Neural progenitor cell (in vitro differentiated cells): ENCODE measurements at places on chromosomes 6 and 20. TPM values are rescaled to one million over a fixed set of nuclear protein-coding genes. Genes with fewer than 3 reads are reported as not detected.

The MEI4 gene
- total RNA-seq, result 1.0 TPM in 2 replicates

DNA sequence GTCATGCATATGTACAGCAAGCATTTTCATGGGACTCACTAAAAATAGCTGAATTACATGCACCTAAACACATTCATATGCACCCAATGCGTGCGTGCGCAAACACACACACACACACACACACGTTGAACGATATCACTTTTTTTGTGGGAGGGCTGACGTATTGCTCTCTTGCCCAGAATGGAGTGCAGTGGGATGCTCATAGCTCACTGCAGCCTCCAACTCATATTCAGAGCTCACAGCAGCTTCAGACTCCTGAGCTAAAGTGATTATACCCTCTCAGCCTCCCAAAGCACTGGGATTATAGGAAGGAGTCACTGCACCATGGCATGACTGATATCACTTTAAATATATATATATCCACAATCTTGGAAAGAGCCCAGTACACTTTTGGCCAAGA is 620.4 kb upstream of the MANEA start:
- no peak overlapping the region for H3K4me3 ChIP-seq
- peak; percentile 7 for DNase-seq
- H3K36me3 ChIP-seq, result no peaks in the 10 kb centered on the region
- no peak overlapping the region for H3K27ac ChIP-seq

GRCh38 chr6:43189776-43190304 is 7.8 kb downstream of the CUL9 start:
- DNase-seq, result no peak
- no peak overlapping the region for H3K4me3 ChIP-seq
- peaks cover 3% of the 10 kb centered on the region for H3K36me3 ChIP-seq
- H3K27ac ChIP-seq, result no peak overlapping the region
- H3K27me3 ChIP-seq, result no peaks in the 10 kb centered on the region
- H3K4me1 ChIP-seq, result no peaks in the 10 kb centered on the region

DNA sequence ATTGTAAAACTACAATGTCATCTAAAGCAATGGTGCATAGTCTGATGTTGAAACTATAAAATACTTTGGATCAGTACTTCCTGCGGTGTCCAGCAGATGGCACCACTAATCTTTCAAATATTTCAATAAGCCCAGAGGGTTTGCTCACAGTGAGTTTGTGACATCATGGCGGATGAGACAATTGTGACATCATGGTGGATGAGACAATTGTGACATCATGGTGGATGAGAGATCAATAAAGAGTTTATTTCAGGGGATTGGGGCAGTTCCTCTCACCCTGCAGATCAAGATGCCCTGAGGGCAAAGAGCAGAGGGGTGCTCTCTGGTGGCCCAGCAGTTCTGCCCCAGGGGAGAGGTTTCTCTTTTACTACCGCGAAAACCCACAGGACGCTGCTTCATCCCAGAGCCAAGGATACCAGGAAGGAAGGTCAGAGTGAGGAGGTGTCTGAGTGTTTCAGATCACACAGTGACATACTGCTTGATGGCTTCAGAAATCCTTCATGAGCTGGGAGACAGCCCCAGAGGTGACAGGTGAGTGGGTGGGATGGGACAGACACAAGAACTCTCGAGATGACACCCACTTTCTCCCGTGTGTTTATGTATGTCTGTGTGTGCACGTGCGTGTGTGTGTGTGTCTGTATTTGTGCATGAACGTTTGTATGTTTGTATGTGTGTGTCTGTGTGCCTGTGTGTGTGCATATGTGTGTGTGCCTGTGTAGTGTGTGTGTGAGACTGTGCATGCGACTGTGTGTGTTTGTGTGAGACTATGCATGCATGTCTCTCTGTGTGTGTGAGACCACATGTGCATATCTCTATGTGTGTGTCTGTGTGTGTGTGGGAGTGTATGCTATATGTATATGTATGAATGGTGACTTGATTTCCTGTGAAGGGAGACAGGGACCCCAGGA is 7.3 kb upstream of the ULBP2 start:
- DNase-seq, result peak; percentile 68
- no peak overlapping the region for H3K4me3 ChIP-seq
- H3K36me3 ChIP-seq, result no peaks in the 10 kb centered on the region
- H3K4me1 ChIP-seq, result peaks cover 5% of the 10 kb centered on the region
- H3K27ac ChIP-seq, result no peak overlapping the region
- peaks cover 100% of the 10 kb centered on the region for H3K27me3 ChIP-seq

DNA sequence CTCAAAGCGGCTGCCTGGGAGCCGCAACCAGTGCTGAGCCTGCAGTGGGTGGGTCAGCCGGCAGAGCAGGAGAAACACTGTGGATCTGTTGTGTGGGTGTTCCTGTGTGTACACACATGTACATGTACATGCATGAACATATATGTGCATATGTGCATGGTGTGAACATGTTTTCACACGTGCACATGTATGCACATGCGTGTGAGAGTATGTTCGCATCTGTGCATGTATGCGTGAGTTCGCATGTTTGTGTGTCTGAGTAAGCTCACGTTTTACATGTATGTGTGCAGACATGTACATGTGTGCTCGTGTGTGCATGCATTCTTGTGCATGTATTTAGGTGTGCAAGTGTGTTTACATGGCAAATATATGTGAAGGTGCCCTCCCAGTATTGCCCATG is 302.6 kb downstream of the CDH4 start:
- no peaks in the 10 kb centered on the region for H3K36me3 ChIP-seq
- no peak for DNase-seq
- H3K4me1 ChIP-seq, result peaks cover 6% of the 10 kb centered on the region
- no peak overlapping the region for H3K4me3 ChIP-seq
- no peaks in the 10 kb centered on the region for H3K27me3 ChIP-seq

The ADAM33 gene
- 7.0 and 18.9 TPM in 2 replicates for total RNA-seq

GRCh38 chr6:166003569-166003968 is 164.1 kb downstream of the TBXT start:
- no peak overlapping the region for H3K4me3 ChIP-seq
- DNase-seq, result peak; percentile 36
- peaks cover 50% of the 10 kb centered on the region for H3K27me3 ChIP-seq
- H3K4me1 ChIP-seq, result peaks cover 29% of the 10 kb centered on the region
- H3K27ac ChIP-seq, result no peak overlapping the region
- H3K36me3 ChIP-seq, result no peaks in the 10 kb centered on the region

DNA sequence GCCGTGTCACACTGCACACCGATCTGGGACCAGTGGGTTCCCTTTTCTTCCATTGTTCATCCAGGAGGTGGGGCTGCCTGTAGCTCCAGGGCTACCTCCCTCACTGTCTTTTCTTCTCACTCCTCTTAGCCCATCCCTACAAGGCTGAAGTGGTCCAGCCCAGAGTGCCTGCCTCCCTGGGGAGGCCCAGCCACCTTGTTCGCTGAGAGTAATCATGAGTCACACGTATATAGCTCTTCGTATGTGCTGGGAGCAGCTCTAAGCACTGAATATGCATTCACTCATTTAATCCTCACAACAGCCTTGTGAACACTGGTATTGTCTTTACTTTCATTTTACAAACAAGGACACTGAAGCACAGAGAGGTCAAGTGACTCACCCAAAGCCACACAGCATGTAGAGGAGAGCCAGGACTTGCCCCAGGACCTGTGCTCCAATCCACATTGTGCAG is 14.7 kb upstream of the CCDC167 start:
- H3K36me3 ChIP-seq, result no peaks in the 10 kb centered on the region
- H3K4me1 ChIP-seq, result peaks cover 56% of the 10 kb centered on the region
- no peak for DNase-seq
- H3K4me3 ChIP-seq, result no peak overlapping the region

The HLA-DQA1 gene
- not detected in 2 replicates for total RNA-seq

- H3K36me3 ChIP-seq, result no peaks in the 10 kb centered on the region
- no peaks in the 10 kb centered on the region for H3K27me3 ChIP-seq
- DNase-seq, result no peak
Measured at GRCh38 chr6:3293271-3294155, 34.8 kb downstream of the PSMG4 start.

- no peak overlapping the region for H3K4me3 ChIP-seq
- no peaks in the 10 kb centered on the region for H3K27me3 ChIP-seq
- no peaks in the 10 kb centered on the region for H3K36me3 ChIP-seq
- no peak for DNase-seq
Measured at GRCh38 chr6:43434001-43434840, 6.9 kb downstream of the ABCC10 start.

DNA sequence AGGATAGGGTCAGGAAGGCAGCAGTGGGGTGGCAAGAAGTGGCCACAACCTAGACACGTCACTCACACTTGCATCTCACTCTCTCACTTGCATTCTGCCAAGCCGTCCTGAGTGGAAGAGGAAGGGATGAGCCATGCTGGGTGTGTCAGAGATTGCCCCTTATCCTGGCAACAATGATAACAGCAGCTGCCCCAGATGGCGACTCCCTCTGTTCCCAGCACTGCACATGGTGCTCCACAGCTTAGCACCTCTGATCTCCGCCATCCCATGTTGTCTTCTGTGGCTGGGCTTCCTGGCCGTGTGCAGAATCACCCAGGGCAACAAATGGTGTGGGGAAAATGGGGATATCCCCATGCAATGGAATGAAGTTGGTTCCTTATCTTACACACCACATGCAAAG is 11.1 kb downstream of the KCNB1 start:
- H3K36me3 ChIP-seq, result no peaks in the 10 kb centered on the region
- DNase-seq, result no peak
- no peak overlapping the region for H3K27ac ChIP-seq
- H3K27me3 ChIP-seq, result no peaks in the 10 kb centered on the region
- no peaks in the 10 kb centered on the region for H3K4me1 ChIP-seq
